Activated CD4-positive, alpha-beta T cell treated with anti-CD3 and anti-CD28 coated beads, Interleukin-2, Interleukin-6, amounts not matched to agents 100 ng/mL and 50 ng/mL, durations not matched to agents 16 hours and 8 hours (primary cell): ENCODE measurements at places on chromosomes 5 and 9.

- DNase-seq = no peak
Observed at GRCh38 chr9:124886866-124887492, 25.0 kb downstream of the ARPC5L start.

- peak; percentile 69 for DNase-seq
Observed at GRCh38 chr5:14685757-14686156, 21.2 kb downstream of the OTULIN start.

DNA sequence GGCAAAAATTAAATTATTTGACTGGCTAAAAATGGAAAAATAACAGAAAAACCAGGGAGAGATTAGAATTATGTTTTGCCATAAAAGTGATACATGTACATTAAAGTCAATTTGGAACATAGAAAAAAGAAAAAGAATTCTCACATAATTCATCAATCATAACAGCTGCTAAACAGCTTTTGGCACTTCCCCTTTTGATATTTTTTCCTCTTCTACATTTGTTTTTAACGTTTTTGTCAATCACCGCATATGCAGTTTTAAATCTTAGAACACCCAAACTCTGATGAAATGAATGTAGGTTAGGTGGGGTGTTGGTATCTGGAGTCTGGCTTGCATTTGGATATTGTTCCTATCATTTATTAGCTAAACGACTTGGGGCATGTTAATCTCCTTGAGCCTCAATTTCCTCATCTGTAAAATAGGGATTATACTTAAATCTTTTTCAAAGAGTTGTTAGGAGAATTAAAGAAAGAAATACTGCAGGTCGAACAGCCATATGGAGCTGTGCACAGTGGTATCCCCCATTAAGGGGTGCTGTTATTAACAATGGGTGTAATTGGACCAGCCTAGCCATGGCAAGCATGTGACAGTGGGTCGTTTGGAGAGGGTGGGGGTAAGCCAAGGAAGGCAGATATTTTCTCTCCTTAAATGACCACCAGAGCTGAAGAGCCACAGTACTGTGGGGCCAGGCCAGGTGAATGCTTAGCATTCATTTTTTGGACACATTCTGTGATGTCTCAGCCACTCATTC, 22.6 kb downstream of the NPR3 start:
- DNase-seq = no peak

DNA sequence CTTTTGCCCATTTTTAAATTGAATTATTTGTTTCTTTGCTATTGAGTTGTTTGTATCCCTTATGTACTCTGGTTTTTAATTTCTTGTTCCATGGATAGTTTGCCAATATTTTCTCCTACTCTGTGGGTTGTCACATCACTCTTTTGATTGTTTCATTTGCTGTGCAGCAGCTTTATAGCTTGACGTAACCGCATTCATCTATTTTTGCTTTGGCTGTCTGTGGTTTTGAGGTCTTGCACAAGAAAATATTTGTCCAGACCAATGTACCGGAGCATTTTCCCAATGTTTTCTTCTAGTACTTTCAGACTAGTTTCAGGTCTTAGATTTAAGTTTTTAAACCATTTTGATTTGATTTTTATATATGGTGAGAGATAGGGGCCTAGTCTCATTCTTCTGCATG, 36.2 kb upstream of the ZNF366 start:
- DNase-seq = no peak

DNA sequence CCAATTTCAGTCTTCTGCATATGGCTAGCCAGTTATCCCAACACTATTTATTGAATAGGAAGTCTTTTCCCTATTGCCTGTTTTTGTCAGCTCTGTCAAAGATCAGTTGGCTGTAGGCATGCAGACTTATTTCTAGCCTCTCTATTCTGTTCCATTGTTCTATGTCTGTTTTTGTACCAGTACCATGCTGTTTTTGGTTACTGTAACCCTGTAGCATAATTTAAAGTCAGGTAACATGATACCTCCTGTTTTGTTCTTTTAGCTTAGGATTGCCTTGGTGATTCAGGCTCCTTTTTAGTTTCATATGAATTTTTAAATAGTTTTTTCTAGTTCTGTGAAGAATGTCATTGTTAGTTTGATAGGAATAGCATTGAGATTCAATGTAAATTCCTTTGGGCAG, 104.9 kb upstream of the SLCO6A1 start:
- no peak for DNase-seq

DNA sequence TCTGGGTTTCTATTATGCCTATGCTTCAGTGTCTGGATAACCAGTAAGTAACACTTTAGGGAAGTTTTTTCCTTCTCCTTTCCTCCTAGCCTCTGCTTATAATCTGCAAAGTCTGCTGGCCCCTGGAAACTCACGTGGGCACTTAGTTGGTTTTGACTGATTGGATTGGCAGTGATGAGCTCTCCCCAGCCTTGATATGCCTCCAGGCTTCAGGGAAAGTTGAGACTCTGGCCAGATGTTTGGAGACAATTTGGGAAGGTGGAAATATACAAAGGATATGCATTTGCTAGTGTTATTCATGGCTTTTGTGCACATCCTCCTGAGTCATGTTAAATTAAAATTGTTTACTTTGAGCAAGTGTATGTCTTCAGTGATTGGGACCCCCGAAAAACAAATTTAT, 160.2 kb upstream of the IL12B start:
- DNase-seq = no peak

- no peak for DNase-seq
Observed at GRCh38 chr5:100131161-100131560, 404.0 kb upstream of the FAM174A start.
